ENCODE measurements at places on chromosomes 11 and 22.

DNA sequence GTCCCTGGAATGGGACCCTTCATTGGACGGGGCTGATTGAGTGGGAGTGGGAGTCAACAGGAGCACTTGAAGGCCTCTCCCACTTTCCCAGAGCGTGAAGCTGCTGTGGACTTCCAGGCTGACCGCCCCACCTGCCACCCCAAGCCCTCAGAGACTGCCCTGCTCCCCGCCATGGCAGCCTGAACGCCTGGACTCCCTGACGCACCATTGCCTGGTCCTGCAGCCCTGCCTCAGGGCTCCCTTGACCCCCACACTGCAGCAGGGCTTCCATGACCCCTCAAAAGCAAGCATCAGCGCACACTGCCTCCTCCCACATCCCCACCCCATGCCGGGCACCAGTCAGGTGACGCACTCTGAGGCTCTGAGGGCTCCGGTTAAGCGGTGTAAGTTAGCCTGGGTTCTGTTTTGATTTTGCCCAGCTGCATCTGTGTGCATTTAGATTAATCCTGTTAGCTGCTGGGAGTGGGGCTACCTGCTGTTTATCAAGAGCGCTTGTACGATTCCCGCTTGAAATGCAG lies 39.4 kb downstream of the TRIM29 start:
- DNase-seq: no peak

DNA sequence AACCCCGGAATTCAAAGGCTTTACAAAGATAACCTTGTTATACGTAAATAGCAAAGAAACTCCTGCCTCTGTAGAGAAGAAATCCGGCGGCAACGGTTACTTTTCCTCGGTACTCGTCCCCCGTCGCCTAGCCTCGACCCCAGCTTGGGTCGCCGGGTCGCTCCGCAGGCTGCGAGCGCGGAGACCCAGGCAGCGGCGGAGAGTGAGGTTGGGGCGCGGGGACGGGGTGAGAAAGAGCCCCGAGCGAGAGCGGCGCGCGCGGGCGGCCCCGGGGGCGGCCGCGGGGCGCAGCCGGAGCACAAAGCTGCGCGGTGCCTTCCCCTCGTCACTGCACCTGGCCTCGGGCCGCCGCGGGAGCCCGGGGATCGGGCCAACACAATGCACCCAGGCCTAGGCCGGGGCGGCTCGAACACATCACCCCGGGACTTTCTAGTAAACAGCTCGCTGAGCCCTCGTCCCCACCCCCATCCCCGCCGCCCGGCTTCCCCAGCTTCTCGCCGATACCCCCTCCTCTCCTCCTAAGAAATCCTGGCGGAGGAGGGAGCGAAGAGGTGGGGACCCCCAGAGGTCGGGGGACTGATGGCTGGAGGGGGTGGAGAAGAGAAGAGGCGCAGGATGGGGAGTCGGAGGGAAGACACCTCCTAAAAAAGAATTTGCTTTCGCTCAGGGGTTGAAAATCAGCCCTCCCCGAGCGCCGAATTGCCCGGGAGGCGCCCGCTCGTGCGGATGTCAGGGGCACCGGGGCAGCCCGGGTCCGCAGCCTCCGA lies 845 bp downstream of the MPPED2 start:
- DNase-seq: no peak

- no peak for DNase-seq
Measured at GRCh38 chr11:61720597-61720996, 31.8 kb upstream of the MYRF start.

DNA sequence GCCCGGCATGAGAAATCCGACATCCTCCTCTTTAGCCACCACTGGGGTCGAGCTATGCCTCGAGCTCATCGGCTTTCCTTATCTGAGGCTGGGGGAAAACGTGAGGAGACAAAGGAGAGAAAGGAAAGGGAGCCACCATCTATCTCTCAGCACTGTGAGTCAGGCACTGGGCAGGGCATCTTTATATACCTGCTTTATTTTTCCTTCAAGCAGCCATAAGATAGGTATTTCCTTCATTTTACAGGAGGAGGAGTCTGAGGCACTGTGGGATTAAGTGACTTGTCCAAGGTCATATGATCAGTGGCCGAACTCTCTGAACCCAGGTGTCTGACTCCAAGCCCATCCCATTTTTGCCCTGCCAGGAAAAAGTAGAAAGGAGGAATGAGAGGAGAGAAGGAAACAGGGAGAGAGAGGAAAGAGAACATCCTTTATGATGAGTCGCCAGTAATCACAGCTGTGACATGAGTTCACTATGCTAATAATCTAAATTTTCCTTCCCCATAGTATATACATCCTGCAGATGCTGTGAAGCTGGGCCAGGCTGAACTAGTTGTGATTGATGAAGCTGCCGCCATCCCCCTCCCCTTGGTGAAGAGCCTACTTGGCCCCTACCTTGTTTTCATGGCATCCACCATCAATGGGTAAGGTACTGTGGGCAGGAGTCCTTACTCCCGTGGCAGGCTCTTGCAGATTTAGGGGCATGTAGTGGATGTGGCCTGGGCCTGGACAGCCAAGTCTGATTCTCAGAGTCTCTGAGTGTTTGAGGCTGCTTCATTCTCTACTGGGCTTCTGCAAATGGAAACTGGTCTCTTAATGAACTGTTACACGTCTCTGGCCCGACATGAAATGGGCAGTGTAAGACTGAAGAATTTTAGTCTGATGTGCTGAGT lies 21.8 kb downstream of the NAT10 start:
- no peak for DNase-seq

GRCh38 chr11:83852775-83853442 lies 566.7 kb upstream of the CCDC90B start:
- no peak for DNase-seq

DNA sequence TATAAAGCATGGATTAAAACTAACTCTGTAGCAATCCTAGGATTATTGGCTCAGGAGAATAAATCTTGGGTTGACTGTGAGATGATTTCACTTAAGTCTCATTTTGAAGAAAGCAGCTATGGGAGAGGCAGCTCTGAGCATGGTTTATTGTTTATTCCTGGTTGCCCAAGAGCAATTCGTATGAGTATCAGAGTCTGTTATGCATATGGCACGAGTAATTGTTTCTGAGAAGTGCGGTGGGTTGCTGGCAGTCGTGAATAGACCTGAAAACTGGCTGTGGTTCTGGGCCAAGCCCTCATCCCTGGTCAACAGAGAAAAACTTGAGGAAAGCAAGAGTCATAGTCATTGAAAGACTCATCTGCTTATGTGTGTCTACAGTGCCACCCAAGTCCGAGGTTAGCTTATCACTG lies 26.8 kb downstream of the DIXDC1 start:
- DNase-seq: no peak

GRCh38 chr11:129377739-129378138 lies 2.1 kb downstream of the BARX2 start:
- DNase-seq: no peak

Data from activated CD8-positive, alpha-beta T cell treated with anti-CD3 and anti-CD28 coated beads, Interleukin-2, amount 10 ng/mL, durations not matched to agents 7 days and 5 days (primary cell).